Astrocyte (in vitro differentiated cells and primary cell): ENCODE measurements at places on chromosomes 13 and 19.

DNA sequence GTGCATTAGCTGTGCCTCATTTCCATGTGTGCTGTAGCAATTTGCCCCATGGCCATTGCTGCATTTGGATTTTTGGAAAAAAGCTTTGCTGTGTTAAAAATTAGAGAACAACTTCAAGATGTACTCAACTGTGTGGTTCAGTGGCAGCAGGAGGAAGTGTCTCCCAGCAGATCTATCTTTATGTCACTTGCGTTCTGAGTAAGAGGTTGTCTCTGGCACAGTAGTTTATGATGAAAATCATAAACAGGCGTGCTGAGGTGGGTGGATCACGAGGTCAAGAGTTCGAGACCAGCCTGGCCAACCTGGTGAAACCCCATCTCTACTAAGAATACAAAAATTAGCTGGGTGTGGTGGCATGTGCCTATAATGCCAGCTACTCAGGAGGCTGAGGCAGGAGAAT, 29.0 kb upstream of the RNF17 start:
- no peak for DNase-seq

DNA sequence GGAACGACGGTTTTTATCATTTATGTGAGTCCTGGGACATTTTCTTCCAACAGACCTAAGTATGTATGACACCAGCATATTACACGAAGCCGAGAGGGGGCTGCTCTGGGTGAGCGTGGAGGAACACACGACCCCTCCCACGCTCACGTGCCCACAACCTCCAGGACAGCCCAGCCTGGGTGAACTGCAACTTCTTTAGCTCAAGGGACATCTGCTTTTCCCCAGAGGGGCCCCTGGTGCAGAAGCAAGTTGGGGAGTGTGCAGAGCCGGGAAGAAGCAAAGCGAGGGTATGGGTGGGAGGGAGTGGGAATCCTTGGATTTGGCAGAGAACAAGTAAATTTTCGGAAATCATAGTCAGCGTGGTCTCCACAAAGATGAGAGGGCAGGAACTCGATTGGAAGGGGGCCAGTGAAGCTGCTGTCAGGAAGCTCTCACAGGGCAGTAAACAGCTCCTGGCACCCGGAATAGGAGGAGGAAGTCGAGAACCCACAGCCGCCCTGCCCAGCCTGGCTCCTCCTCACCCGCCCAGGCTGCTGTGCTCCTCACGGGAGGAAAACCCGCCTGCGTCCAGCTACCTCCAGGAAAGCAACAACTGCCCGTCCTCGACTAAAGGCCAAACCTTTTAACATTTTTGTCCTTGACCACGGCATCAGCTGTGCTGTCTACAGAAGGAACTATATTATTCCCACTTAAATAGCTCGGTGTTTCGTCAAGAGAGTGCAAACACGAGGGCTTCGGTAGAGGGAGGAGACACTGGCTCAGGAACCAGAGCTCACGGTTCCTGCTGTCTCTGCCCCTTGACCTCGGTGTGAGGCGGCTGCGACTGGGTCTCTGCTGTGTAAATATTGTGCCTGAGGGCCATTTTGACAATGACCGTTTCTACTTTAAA, 17.2 kb upstream of the CFAP97D2 start:
- DNase-seq, result peak; percentile 25

DNA sequence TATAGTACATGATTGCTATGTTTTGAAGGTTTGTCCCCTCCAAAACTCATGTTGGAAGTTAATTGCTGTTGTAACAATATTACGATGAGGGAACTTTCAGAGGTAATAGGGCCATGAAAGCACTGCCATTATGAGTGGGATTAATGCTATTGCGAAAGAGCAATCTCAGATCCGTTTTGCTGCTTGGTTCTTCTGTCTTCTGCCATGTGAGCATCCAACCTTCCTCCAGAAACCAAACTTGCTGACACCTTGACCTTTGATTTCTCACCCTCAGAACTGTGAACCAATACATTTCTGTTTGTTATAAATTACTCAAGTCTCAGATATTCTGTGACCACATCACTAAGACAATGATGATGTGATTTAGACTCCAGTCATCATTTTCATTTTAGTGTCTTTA, 2590.9 kb downstream of the PCDH9 start:
- no peak for DNase-seq

DNA sequence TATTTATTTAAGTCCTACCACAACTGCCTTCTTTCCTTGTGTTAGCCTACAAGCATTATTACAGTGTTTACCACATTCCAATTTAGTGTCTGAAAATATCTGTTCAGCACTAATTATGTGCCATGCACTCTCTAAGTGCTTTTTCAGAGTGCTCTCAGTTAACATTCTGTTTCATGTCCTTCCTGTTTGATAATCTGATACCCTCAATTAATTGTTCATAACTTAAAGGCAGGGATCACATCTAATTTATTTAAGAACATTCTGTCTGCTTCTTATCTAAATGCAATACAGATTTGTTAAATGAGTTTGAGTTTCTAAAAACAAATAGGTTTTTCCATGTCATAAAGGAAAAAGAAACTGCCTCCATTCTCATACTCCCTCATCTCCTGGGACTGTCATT, 649.6 kb upstream of the ATXN8OS start:
- no peak for DNase-seq

DNA sequence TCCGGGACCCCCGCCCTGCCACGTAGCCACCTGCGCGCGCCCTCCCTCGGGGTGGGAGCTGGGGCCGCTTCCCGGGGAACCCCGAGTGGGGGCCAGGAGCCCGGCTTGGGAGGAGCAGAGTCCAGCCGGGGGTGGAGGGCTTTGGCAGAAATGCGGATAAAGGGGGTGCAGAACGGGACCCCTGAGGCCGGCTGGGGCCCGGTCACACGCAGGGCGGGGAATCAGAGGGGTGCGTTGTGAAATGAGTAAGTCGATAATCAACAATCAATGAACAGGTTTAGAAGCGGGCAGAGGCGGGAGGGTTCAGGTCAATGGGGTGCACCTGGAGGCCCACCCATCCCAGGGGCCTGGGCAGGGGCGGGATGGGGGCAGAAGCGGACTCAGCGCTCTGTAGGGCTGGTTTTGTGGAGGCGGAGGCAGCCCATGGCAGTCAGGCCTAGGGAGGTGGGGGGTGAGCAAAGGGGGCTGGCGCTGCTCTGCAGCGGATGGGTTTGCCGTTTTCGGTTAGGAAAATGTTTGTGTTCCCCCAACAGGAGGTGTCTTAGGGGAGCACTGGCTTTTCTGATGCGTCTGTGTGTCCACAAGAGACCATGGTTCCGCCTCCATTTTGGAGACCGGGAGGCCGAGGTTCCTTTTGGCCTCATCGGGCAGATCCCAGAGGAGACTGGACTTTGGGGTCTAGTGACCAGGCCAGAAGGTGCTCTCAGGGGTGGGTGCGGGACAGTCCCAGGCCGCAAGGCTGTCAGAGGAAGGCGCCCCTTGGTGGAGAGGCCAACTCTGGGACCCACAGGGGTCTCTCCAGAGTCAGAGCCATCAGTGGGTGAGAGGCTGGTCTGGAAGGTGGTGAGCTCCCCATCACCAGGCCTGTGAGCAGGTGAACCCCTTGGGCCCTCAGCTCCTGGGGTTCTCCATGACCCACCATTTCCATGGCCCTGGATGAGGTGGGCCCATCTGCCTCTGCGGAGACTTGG, 683 bp upstream of the DIRAS1 start:
- no peak for DNase-seq

GRCh38 chr13:52850396-52851136, 2.1 kb upstream of the PCDH8 start:
- peak; percentile 4 for DNase-seq

- DNase-seq, result peak; percentile 27
Measured at GRCh38 chr19:54191011-54191810, at the start of gene TSEN34. Gene TSEN34, plus strand, starts transcription at chr19:54191308. Its CDS starts 57 bp downstream, at chr19:54191365.

DNA sequence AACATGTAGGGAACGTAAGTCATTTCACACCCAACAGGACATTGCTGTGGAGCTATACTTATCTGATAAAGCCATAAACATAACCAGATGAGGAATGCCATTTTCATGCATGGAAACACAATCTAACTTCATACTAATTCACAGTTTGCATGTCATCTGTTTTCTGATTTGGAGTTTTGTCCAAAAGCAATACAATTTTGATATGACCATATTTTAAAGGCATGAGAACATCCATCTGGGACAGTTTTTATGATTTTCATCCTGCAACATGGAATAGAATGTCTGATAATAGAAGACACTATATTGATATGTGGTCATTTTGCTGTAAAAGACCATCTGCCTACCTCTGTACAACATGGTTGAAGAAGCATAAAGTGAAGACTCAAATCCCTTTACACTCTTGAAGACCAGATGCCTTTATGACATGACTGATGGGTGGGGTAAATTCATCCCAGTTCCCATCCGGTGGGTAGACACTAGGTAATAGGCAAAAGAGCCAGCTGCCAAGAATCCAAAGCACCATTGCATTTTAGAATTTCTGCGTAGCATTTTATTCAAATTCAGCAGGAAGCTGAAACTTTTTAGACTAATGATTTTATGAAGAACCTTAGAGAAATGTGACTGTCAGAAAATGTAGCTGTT, 309.8 kb downstream of the LMO7 start:
- no peak for DNase-seq

GRCh38 chr19:29015569-29015968, 197.4 kb downstream of the UQCRFS1 start:
- DNase-seq, result no peak

GRCh38 chr13:42484386-42484785, 89.6 kb upstream of the TNFSF11 start:
- peak; percentile 20 for DNase-seq

DNA sequence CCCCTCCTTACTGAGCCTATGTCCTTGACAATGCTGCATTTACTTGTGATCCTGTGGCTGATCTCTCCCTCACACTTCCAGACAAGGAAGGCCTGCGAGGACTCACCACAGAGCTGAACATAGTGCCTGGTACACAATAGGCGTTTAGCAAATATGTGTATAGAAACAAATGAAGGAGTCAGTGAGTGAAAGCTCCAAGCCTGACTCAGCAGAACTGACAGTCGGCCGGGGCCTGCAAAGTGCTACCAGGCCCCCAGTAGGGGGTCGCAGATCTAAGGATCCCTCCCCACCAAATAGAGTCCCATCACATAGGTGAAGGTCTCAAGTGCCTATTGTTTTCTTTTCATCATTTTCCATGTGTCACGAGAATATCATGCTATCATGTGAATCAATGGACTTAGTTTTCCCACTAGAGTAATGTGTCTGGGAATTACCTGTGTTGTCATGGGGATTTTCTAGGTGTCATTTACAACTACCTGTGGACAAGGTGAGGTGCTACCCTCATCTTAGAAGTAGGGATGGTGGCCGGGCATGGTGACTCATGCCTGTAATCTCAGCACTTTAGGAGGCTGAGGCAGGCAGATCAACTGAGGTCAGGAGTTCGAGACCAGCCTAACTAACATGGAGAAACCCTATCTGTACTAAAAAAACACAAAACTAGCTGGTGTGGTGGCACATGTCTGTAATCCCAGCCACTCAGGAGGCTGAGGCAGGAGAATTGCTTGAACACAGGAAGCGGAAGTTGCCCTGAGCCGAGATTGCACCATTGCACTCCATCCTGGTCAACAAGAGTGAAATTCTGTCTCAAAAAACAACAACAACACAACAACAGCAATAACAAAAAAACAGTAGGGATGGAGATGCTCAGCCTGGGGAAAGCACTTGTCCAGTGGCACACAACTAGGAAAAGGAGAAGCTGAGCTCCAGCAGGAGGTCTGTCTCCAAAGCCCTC, 50.3 kb upstream of the CYP2A7 start:
- DNase-seq, result no peak

GRCh38 chr19:7191946-7192691, 102.1 kb downstream of the INSR start:
- DNase-seq, result no peak

- DNase-seq, result no peak
Measured at GRCh38 chr19:4338441-4339355, at the start of gene STAP2. Gene STAP2, minus strand, starts transcription at chr19:4338827. Its CDS starts 74 bp downstream, at chr19:4338753.

GRCh38 chr13:114268344-114269280, 12.8 kb upstream of the UPF3A start:
- peak; percentile 61 for DNase-seq

- peak; percentile 8 for DNase-seq
Measured at GRCh38 chr13:19927117-19927748, 31.3 kb upstream of the ZMYM2 start.

DNA sequence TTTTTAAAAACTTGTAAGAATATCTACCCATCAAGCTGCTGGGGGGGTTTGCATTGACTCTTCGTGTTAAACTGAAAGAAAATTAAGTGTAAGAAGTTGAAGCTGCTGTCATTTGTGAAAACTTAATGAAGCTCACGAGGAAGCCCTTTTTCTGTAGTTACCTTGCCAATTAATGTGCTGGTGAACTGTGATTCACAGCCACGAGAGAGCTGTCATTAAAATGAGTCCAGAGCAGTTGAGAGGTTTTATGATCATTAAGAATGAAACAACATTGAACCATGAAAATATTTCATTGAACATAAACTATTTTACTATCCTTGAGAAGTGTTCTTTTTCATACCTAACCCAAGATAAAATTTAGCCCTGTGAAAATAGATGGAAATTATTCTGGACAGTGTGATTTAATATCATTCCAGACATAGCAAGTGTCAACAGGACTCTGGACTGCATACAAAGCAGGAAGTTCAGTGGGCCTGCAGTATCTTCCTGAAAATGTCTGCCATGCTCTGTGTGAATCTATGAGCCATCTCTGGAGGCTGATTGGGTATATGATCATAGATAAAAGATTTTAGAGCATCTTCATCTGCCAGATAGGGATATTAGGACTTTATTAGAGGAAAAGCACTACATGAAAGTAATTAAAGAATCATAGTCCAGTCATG, 53.8 kb downstream of the DPY19L3 start:
- DNase-seq, result no peak

GRCh38 chr19:2863816-2864215, 3.3 kb upstream of the ZNF556 start:
- DNase-seq, result no peak

DNA sequence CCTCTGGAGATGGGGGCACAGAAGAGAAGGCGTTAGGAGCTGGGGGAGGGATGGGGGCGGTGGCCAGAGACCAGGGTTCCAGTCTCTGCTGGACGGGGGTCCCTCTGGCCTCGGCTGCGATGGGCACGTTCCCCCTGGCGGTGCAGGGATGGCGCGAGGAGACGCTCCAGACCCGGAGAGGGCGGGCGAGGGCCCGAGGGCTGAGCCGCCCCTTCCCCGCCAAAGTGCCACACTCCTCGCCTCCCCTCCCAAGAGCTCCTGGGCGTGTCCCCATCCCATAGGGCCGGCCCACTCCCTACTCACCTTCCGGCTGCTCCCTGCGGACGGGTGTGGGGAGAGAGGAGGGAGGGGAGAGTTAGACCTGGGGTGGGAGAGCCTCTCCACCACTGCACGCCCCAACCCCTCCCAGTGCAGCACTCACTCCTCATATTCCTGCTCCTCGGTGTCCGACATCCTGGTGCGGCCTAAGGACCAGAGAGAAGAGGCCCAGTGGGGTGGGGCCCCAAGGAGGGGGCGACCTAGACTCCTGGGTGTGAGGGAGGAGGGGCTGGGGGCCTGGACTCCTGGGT, 2.2 kb downstream of the TNNT1 start:
- no peak for DNase-seq

GRCh38 chr13:100300243-100300642, 211.3 kb downstream of the PCCA start:
- DNase-seq, result no peak
